ENCODE measurements at places on chromosomes 12 and 14.

GRCh38 chr14:31977001-31977556 is 100.0 kb upstream of the ARHGAP5 start:
- DNase-seq, result no peak
- no peaks in the 10 kb centered on the region for H3K36me3 ChIP-seq
- H3K27me3 ChIP-seq, result no peaks in the 10 kb centered on the region
- H3K4me3 ChIP-seq, result no peak overlapping the region

DNA sequence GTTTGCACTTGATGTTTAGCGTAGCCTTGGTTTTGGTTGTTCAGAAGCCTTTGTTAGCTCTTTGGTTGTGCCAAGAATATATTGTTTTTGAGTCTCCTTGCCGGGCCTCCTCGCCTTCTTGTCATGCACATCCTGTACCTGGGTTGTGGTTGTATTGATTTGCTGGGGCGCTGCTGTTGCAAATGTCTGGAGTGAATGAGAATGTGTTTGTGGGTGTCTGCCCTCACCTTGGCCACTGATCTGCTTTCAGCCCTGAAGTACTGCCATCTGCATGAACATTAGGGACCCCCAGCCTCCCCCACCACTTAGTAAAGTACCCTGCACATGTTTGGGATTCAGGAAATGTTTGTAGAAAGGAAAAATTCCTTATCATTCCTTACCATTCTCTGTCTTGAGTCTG is 16.5 kb downstream of the PRKCH start:
- no peak overlapping the region for H3K4me3 ChIP-seq
- H3K4me1 ChIP-seq, result peaks cover 14% of the 10 kb centered on the region
- no peaks in the 10 kb centered on the region for H3K27me3 ChIP-seq
- DNase-seq, result no peak

DNA sequence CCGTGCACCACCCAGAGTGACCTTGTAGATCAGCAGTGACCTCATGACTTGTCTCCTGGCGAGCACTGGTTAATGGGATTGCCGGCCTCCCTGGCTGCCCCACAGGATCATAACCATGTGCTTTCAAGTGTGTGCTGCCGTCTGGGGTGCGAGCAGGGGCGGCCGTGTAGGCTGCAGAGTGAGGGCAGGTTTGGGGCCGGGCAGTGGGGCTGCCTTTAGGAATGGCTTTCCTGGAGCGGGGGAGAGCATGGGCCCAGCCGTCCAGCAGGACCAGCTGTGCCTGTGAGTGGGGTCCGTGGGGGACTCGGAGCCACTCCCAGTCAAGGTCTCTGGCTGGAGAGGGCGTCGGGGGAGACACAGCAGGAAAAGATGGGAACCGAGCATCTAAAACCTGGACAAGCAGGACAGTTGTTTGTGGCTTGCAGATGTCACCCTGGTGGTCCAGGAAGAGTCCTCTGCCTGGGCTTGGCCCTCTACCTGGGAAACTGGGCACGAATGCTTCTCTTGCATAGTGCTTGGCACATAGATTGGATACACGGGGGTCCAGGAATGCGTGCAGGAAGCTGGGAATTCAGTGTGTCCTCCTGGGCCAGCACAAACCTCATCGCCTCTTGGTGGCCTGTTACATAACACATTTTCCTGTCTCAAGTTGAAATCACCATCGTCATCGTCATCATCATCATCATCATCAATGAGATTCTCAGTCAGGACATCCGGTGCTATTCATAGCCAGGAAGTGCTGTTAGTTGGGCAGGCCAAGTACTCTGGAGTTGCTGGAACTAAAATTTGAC is 96.0 kb downstream of the ADGRD1 start:
- no peak overlapping the region for H3K4me3 ChIP-seq
- no peak for DNase-seq
- no peak overlapping the region for H3K27ac ChIP-seq

DNA sequence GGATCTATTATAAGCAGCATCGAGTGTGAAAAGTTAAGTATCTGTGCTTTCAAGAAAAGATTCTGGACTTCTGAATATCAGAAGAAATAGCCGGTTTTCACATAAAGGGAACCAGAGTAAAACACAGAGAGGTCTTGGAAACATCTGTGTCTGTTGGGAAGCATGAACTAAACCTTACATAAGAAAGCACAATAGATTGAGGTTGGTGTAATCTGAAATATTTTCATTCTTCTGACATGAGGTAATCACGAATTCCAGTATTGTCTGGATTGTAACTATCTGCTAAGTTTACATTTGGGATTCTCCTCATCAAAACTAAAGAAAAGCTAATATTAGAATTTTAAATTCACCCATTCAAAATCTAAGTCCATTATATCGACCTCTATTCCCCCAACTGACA is 161.3 kb downstream of the CPNE8 start:
- no peaks in the 10 kb centered on the region for H3K36me3 ChIP-seq
- no peaks in the 10 kb centered on the region for H3K27me3 ChIP-seq
- H3K4me1 ChIP-seq, result peaks cover 8% of the 10 kb centered on the region
- no peak for DNase-seq
- no peak overlapping the region for H3K27ac ChIP-seq

DNA sequence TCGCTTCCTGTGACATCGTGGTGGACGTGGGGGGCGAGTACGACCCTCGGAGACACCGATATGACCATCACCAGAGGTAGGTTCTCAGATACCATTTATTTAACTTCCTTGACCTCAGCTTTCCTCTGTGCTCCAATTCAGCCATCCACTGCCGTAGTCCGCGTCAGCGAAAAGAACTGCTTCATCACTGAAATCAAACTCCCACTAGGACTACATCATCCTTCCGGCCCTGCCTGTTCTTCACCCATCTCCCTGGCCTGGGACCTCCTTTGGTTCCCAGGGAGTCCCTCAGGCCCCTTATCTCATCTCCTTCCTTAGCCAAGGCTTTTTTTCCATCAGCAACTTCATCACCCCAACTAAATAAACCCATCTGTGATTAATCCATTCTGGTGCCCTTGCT is 692 bp downstream of the MYG1 start:
- H3K4me3 ChIP-seq, result peak overlapping the region; percentile 85
- H3K36me3 ChIP-seq, result peaks cover 4% of the 10 kb centered on the region
- peaks cover 16% of the 10 kb centered on the region for H3K4me1 ChIP-seq
- no peak for DNase-seq

DNA sequence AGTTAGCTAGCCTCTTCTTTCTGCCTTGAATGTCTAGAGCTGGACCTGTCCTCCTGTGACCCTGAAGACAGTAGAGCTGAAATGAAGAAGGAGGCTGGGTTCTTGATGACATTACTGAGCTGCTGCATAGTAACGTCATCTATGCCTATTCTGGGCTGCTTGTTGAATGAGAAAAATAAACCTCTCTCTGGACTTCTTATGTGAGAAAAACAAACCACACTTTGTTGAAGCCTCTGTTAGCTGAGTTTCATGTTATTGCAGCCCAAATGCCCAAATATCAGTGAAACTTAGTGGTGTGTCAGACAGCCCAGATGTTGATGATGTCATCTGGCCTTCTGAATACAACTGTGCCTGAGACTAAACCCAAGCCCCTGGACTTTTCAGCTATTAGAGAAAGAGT is 67.0 kb upstream of the MAX start:
- no peaks in the 10 kb centered on the region for H3K36me3 ChIP-seq
- peaks cover 12% of the 10 kb centered on the region for H3K4me1 ChIP-seq
- H3K27me3 ChIP-seq, result peaks cover 7% of the 10 kb centered on the region
- DNase-seq, result no peak
- no peak overlapping the region for H3K4me3 ChIP-seq
- no peak overlapping the region for H3K27ac ChIP-seq

DNA sequence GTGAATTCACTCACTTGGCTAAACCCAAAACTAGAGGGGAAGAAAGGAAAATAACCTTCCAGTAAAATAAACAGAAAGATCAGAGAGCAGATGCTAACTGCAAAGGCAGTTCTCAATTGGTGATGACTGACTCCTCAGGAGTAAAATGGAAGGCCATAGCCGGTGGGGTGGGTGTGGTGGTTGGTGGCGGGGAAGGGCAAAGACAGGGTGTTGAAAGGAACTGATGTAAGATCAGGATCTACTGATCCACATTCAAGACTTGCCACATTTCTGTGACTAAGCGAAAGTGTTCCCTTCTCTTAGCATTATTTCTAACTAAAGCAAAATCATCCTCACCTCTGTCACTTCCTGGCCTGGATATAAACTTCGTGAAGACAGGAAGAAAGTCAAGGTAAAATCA is 26.3 kb upstream of the TC2N start:
- H3K27ac ChIP-seq, result no peak overlapping the region
- peaks cover 10% of the 10 kb centered on the region for H3K4me1 ChIP-seq
- no peaks in the 10 kb centered on the region for H3K36me3 ChIP-seq
- H3K27me3 ChIP-seq, result peaks cover 4% of the 10 kb centered on the region

DNA sequence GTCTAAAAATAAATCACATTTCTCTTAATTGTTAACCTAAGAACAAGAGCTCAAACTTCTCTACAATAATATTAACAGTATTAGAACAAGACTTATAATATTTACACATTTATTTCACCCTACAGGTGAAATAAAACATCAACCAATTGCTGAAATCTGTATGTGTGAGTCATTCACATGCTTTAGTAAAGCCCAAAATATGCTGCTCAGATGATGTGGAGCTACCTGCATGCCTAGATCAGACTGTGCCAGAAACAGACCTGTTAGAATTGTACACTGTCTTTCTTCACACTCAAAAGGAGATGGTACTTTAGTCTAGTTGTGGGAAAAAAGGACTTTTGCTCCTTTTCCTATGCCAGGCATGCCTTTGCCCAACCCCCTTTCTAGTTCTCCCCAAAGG is 54.7 kb downstream of the RPS6KA5 start:
- H3K36me3 ChIP-seq, result no peaks in the 10 kb centered on the region
- DNase-seq, result no peak
- no peaks in the 10 kb centered on the region for H3K27me3 ChIP-seq
- H3K27ac ChIP-seq, result no peak overlapping the region
- no peaks in the 10 kb centered on the region for H3K4me1 ChIP-seq
- H3K4me3 ChIP-seq, result no peak overlapping the region

GRCh38 chr12:116542345-116542956 is 16.7 kb upstream of the MAP1LC3B2 start:
- no peak overlapping the region for H3K4me3 ChIP-seq
- DNase-seq, result no peak
- H3K36me3 ChIP-seq, result no peaks in the 10 kb centered on the region
- H3K27ac ChIP-seq, result no peak overlapping the region
- H3K4me1 ChIP-seq, result peaks cover 16% of the 10 kb centered on the region
- no peaks in the 10 kb centered on the region for H3K27me3 ChIP-seq

Data from neural progenitor cell (in vitro differentiated cells).